Stimulated activated CD8-positive, alpha-beta memory T cell treated with anti-CD3 and anti-CD28 coated beads, Interleukin-7, amount 100 ng/mL, for 1 hour (primary cell): ENCODE measurements at places on chromosomes 3 and 15.

DNA sequence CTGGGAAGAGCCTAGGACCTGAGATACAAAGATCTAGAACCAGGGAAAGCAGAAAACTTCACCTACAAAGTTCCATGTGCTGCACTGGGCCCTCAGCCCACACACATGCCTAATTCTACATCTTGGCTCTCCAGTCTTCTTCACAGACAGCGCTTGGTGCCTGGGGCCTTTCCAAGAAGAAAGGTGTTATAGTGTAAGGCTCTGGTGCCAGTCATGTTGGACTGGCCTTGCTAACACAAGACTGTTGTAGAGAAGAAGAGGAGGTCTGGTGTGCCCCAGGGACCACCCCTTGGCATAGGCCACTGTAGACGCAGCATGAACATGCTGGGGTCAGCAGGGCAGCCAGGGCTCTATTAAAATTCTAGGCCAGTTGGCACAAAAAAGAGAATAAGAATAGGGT, 226.2 kb upstream of the CTNNB1 start:
- DNase-seq = no peak

DNA sequence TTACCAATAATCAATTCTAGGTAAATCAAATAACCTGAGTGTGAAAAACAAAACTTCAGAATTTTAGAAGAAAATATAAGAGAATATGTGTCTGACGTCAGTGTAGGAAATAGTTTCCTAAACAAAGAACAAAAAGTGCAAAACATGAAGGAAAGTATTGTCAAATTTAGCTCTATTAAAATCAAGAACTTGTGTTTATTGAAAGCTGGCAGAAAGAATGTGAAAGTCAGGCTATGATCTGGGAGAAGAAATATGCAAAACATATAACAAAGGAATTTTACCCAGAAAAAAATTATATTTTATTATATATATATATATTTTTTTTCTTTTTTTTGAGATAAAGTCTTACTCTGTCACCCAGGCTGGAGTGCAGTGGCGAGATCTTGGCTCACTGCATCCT, 129.1 kb upstream of the ANKRD28 start:
- no peak for DNase-seq

- DNase-seq = no peak
Observed at GRCh38 chr3:163622384-163622783, 1455.9 kb downstream of the SI start.

GRCh38 chr15:72724028-72724427, 38.0 kb downstream of the BBS4 start:
- DNase-seq = no peak

GRCh38 chr15:90006217-90007075, 5.3 kb downstream of the ZNF710 start:
- DNase-seq = no peak

GRCh38 chr3:27127195-27127594, 242.0 kb downstream of the NEK10 start:
- no peak for DNase-seq

DNA sequence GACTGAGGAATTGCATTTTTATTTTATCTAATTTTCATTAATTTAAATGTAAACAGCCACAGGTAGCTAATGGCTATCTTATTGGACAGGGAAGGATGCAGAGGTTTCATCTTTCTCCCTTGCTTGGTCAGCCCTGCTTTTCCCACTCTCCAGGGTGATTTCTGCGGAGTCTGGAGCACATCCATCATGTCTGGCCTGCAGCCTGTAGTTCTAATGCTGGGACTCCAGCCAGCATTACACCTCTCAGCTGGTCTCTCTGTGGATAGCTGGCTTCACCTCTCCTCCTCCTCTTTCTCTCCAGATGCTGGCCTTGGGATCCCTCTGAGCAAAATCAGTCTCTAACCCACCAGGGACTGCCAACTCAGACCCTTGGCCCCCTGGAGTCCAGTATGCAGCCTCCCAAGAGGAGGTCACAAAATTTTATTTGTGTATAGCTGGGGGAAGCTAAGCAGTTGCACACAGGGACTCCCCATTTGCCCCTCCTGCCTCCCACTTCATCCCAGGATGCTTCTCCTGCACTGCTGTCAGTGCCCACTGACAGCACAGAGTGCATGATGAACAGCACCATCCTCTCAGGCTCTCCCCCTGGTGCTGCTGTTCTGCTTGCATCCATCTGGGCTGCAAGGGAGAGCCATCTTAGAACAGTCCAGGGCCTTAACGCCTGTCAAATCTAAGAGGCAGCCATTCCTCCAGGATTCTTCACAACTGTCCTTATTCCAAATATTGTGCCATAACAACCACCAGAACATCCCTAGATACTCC, 1.7 kb downstream of the BFSP2 start:
- no peak for DNase-seq

DNA sequence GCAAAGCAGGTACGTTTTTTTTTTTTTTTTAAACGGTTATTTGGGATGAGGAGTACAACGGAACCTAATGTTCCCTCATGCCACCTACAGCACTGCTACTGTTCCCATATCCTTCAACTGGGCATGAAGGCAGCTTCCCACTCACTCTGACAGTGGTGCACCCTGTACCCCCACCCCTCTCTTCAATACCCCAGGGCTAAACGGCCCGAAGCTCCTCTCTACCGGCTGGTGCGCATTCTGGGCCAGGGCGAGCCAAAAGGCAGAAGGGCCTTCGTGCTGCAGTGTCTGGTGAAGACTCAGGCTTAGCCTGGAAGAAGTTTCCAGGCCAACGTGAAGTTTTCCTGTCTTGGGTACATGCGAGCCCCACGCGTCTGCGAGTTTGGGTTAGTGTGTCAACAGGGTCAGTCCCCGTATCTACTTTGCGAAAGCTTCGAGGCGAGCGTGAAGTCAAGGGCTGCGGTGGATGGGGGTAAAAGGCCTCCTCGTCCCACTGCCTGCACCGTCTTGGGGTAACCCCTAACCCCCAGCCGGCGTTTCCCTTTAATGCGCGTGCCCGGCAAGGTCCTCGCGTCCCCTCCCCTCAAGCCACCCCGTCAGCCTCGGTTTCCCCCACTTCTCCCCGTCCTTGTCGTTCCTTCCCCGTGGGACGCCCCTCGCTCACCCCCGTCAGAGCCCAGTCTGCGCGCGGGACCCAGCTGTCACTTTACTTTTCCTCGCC, 765 bp upstream of the UBE2E2 start:
- DNase-seq = no peak

- DNase-seq = no peak
Observed at GRCh38 chr3:42159147-42159546, 68.0 kb downstream of the TRAK1 start.

GRCh38 chr3:184358124-184358767, 3.2 kb downstream of the CLCN2 start:
- no peak for DNase-seq

GRCh38 chr3:94935738-94936580, 873.1 kb downstream of the NSUN3 start:
- no peak for DNase-seq

DNA sequence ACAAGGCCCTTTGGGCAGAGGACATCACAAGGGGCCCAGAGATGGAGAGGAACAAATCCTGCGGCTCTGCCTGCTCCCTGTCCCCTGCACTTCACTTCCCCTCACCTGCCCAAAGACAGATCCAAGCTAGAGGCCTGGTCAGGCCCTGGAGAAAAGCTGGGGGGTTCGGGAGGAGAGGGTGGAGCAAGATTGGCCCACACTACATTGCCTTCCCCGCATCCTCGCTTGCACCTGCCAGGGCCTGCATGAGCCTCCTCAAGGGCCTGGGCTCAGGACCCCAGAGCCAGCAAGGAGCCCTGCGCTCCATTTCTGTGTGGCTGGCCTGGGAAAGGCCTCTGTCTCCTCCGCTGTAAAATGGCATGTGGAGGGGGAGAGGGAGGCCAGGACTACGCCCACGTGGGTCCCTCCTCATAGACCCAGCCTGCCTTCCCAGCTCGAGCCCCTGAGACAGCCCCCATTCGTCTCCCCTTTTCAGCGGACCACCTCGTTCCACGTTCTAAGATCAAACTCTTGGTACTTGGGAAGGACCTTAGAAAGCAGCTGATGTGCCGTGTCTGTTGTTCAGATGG, 106.0 kb downstream of the HMG20A start:
- DNase-seq = no peak

DNA sequence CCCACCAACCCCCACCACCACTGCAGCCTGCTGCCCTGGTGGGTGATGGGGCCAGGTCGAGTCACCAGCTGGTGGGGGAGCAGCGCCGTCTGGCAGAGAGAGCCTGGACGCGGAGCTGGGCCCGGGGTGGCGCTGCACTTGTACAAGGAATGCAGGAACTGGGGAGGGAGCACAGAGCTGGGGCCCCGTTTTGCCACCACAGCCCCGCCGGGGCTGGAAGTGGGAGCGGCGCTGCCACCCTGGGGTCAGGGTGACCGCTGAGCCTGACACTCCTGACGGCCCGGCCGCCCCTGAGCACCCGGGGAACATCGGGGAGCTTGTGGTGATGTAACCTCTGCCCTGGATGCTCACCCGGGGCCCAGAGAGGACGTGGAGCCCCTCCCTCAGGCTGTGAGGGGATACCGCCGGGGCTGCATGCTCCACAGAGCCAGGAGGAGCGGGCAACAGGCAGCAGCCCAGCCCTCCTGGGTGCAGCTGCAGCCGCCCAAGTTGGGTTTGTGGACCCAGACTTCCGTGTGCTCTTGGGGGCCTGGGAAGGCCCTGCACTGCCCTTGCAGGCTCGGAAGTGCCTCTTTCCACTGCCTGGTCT, 32.6 kb upstream of the IREB2 start:
- no peak for DNase-seq

DNA sequence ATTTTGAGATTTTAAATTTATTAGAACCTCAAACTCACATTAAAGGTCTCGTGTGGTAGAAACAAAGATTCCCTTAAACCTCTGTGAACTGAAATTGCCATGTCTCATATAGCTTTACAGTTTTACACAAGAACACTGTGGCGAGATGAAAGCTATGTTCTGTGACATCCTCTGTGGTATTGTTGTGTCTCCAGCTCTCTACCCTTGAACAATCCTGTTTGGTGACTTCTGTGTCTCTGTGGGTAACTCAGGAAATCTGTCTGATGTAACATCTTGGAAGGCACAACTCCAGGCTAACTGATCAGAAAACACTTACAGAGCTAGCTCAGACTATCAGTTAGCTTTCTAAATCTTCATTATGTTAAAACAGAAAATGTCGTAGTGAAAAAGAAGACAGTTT, 318.8 kb upstream of the GBE1 start:
- DNase-seq = no peak

- DNase-seq = no peak
Observed at GRCh38 chr15:92821491-92822116, 78.5 kb upstream of the CHD2 start.

- no peak for DNase-seq
Observed at GRCh38 chr3:122936335-122936734, 91.2 kb downstream of the SEMA5B start.
